ENCODE measurements at places on chromosomes 1 and 21.

- DNase-seq, result no peak
Observed at GRCh38 chr1:62682531-62682930, 5.7 kb downstream of the DOCK7 start.

GRCh38 chr1:201348211-201348566 lies 29.3 kb downstream of the TNNT2 start:
- DNase-seq, result no peak

GRCh38 chr1:230857822-230858221 lies 10.5 kb downstream of the C1orf198 start:
- DNase-seq, result no peak

DNA sequence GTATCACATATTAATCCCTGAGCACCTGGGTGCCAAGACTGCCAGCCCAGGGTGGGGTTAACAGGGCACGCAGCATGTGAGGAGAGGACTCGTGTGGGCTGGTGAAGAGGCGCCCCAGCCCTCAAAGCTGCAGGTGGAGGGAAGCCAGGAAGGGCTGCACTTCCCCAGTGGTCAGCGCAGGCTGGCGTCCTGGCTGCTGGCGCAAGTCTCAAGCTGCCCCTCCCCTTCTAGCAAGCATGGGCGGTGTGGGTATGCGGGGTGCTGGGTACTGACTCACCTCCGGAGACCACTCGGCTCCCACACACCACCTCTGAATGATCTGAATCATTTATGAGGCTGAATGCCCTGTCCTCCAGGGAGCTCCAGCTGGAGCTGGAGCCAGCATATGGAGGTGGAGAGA lies 44.0 kb downstream of the EIF2D start:
- DNase-seq, result no peak

- no peak for DNase-seq
Observed at GRCh38 chr21:26555540-26556146, 17.4 kb downstream of the CYYR1 start.

DNA sequence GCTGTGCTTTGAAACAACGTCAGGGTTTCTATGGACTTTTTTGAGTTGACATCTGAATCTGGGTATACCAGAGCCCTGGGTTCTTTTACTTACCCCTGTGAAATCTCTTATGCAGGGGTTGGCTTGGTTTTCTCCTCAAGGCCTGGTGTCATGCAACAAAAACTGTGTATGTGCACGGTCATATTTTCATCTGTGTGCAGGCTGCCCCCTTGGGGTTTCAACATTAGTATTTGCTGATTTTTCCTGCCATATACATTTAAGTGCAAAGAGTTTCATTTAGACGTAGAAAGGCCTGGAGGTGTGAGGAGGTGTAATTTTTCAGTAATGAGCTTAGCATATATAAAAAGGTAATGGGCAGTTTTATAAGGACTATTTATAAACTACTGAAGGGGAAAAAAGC lies 22.0 kb upstream of the ZBTB18 start:
- no peak for DNase-seq

DNA sequence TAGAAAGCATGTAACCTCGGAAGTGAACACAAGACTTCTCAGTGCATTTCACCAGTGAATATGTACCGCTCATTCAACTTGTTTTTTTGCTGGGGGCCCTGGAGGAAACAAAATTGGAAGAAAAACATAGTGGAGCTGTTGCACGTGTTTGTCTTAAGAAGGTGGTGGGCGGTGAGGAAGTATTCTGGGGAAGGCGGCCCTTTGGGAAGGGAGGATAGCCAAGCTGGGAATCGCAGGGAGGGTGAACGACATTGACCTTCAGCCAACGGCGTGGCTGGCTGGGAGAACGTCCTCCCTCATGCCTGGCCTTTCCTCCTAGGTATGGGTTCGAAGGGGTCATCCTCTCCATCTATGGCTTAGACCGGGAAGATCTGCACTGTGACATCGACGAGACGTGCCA lies 19.4 kb downstream of the TFF3 start:
- DNase-seq, result no peak

DNA sequence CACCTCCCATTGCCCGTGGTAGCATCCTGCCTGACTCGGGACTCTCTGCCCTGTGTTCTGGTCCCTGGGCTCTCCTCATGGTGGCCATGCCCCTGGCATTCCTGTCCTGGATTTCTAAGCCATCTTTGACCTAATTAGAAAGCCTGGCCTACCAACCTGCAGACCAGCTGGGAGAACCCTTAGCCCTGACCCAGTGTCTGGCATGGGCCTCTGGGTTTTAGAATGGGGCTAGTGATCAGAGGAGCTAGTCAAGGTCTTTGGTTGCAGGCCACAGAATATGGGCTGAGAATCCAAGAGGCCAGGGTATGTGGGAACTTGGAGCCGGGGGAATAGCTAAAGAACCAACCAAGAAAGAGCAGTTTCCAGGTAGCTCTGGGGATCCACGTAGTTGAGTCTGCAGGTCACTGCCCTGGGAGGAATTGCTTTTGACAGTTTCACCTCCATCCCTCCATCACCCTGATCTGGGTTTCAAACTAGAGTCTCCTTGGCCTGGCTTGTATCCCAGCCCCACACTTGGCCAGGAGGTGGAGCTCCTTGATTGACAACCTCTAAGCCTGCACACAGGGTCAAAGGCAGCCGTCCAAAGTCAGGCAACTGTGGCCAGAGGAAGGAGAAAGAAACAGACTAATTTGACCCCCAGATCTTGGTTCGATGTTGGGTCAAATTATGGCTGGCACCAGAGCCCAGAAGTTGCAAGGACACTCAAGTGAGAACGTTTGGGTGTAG lies 54.7 kb upstream of the ABCG1 start:
- peak; percentile 27 for DNase-seq

DNA sequence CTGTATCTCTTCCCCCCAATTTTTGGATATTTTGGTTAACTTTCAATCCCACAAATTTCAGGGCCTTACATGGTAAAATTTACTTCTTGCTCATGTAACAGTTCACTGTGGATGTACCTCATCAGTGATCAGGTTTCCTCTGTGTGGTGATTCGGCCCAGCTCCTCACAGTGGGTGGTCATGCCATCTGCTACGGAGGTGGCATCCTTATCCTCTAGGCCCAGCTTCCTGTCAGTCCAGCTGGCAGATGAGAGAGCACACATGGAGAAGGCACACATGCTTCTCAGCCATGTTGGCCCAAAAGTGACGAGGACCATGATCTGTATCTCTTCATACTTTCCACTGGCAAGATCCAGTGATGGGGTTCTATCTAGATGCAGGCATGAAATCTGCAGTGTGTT lies 27.2 kb downstream of the PCBP3 start:
- no peak for DNase-seq

- no peak for DNase-seq
Observed at GRCh38 chr1:52022133-52022532, 11.5 kb downstream of the KTI12 start.

DNA sequence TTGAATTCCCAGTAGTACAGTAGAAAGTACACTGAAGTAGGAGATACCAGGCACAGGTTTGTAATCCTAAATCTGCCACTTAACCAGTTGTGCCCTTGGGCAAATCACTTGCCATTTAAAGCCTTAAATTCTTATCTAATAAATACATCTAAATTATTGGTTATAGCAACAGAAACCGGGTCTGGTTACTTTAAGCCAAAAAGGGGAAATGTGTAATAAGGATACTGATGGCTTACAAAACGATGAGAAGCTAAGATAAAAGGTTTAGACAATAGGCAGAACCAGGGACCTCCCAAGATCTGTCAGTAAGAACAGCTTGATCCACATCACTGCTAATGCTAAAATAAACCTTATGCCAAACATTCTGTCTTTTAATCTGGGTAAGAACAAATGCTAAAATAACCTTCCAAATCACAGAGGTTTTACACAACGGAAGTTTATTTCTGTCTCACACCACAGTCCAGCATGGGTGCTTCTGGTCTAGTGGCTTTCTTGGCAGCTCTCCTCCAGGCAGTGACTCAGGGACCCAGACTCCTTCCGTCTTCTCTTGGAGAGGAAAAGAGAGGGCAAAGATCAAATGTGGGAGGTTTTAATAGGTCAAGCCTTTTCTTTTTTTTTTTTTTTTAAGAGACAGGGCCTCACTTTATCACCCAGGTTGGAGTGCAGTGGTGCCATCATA lies 16.5 kb upstream of the ZMYM1 start:
- DNase-seq, result no peak

DNA sequence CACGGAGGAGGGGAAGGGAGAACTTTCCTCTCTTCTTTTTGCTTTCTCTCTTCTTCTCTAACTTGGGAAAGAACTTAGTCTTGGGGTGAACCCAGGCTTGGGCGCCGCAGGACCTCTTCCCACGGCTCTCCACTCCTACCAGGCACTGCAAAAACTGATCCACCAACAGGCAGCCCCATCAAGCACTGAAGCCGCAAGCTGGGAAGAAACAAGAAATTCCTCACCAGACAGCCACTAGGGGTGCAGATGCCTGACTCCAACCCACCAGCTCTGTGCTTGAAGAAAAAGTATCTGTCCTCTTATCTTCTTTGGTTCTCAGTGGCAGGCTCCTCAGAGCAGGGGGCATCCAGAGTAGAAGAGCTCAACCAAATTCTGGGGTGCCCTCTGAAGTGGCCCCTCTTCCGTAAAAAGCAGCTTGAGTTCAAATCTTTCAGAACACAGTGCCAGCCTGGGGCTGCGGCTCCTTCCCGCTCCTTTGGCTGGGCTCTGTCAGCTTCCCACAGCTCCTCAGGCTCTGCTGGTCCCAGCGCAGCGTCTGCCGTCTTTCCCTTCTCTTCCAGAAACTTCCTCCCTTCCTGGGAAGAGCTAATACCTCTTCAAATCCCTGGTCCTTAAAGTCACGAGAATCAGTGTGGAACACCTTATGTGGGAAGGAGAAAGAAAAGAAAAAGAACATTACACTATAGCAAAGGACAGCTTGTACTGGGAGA lies 2.4 kb downstream of the SLC41A1 start:
- DNase-seq, result no peak

GRCh38 chr21:23384679-23385078 lies 2222.6 kb downstream of the MRPL39 start:
- DNase-seq, result no peak

- DNase-seq, result no peak
Observed at GRCh38 chr1:81967951-81968350, 167.2 kb downstream of the ADGRL2 start.

DNA sequence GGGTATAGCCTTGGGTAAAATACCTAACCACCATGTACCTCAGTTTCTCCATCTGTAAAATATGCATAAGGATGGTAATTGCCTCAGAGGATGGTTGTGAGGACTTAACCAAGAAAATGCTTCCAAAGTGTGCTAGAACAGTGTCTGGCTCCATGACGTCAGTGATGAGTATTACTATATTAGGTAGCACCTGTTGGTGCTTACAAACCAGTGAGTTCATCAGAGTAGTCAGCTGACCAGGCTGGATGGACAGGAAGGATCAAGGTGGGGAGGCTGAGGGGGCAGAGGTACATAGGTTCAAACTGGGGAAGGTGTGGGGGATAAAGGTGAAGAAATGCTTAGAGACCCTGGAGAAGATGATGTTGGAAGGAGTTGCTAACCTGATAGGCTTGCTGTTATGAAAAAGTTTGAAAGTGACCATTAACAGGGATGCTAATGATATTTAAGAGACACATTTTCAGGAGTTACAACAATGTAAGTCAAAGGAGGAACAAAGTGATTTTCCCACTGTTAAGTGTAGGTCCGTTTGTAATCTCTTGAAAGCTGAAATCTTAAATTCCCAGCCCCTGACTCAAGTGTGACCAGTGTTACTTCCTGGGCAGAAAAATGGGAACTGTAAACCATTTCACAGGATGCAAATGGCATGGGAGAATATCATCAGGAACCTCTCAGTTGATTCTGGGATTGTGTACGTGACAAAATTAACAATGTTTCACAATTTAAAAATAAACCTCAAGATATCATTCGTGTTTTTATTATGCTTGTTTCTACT lies 4.4 kb downstream of the NTPCR start:
- DNase-seq, result no peak

- DNase-seq, result no peak
Observed at GRCh38 chr1:50264590-50264989, 155.9 kb downstream of the ELAVL4 start.

DNA sequence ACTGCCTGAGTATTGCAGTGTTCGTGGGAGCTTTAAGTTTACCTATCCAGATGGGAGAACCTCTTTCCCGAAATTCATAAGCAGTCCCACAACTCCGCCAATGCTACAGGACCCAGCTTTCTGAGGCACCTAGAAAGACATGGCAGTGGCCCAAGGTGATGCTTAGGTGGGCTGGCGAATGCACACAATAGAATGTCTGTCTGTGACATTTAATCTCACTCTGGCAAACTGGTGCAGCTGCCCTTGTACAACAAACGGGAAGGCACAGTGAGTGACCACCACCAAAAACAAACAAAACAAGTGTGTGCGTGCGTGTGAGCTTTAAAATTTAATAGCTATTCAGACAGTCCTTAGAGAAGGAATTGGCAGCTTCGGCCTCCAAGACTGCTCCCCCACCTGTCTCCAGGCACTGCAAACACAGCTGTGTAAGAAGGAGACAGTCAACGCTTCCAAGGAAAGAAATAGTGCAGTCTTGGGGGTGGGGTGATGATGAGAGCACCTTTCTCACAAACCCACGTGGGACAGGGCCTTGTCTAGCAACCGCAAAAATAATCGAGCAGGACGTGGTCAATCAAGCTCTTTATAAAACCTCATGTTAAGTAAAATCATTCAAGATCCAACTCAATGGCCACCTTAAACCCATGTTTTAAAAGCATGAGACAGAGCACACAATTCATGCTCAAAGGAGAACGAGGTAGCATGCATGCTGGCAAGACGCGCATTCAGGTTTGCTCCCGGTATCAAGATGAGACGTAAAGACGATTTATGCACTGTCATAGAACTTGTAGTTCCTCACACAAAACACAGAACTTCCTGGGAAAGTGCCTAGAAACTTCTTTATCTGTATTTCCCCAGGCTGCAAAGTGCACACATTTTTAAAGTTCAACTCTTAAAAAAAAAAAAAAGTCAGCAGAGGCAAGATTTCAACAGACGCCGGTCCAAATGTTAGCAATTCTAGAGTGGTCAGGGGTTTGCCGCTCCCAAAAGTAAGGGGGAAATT lies 84.1 kb downstream of the TM2D1 start:
- DNase-seq, result no peak

DNA sequence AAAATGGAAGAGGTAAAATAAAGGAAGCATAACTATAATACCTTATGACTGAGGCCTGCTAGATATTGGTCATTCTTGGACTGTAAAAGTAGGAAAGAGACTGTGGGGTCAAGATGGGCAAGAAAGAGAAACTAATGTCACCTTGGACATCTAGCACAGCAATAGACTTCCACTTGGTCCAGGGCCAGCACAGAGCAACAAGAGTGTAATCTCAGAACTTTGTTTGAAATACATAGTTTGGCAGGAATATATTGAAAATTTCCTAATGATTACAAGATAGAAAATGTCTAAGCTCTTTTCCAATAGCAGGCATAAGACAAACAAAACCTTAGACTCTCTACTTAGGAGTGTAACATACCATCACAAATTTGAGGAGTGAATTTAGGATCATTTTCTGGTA lies 4.6 kb downstream of the LRRC8C start:
- no peak for DNase-seq

GRCh38 chr1:210455840-210456603 lies 127.3 kb downstream of the HHAT start:
- no peak for DNase-seq

- DNase-seq, result no peak
Observed at GRCh38 chr1:17635276-17635675, 95.8 kb downstream of the ARHGEF10L start.

- DNase-seq, result no peak
Observed at GRCh38 chr1:87174724-87175245, 153.9 kb upstream of the LMO4 start.

GRCh38 chr1:18703041-18703621 lies 72.5 kb downstream of the PAX7 start:
- DNase-seq, result no peak
